SJSA1 (cell line): ENCODE measurements at places on chromosomes 6 and 20. TPM values are rescaled to one million over a fixed set of nuclear protein-coding genes. Genes with fewer than 3 reads are reported as not detected.
A peak's percentile ranks its signal among the peaks of the same experiment; 100 is the strongest.

- no peaks in the 10 kb centered on the region for H3K36me3 ChIP-seq
- no peak for DNase-seq
- 0 out of 2 replicates have a peak, but pooled peaks cover 3% of the 10 kb centered on the region for H3K4me1 ChIP-seq
- H3K27me3 ChIP-seq, result no peaks in the 10 kb centered on the region
These were observed 340.9 kb upstream of the IRAK1BP1 start for GRCh38 chr6:78526432-78526831.

DNA sequence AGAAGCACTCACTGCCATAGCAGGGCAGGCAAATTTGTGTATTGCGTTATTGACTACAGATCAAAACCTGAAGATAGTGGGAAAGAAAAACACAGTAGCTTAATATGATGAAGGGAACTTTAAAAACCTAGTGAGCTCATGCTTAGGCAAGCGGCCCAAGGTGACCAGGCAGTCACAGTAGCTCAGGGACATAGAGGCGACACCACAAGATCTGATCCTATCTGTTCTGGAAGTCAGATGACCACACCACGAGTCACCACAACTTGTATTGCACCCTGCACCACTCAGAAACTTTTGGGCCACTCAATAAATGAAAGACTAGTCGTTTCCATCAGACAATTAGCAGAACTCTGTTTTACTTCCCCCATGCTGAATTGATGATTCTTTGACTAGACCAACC lies 4.9 kb downstream of the CLIC5 start:
- peaks cover 24% of the 10 kb centered on the region for H3K4me1 ChIP-seq
- DNase-seq, result peak; percentile 59
- no peak overlapping the region for H3K27ac ChIP-seq
- no peaks in the 10 kb centered on the region for H3K36me3 ChIP-seq
- no peak overlapping the region for H3K4me3 ChIP-seq
- peaks cover 8% of the 10 kb centered on the region; the same call in 1 of the 2 replicates for H3K27me3 ChIP-seq

GRCh38 chr6:72709431-72709830 lies 87.6 kb downstream of the KCNQ5 start:
- no peaks in the 10 kb centered on the region for H3K36me3 ChIP-seq
- no peaks in the 10 kb centered on the region for H3K27me3 ChIP-seq
- no peak for DNase-seq
- no peak overlapping the region for H3K4me3 ChIP-seq

GRCh38 chr6:46291275-46291633 lies 120.5 kb upstream of the ENPP5 start:
- no peaks in the 10 kb centered on the region for H3K4me1 ChIP-seq
- DNase-seq, result no peak
- H3K27ac ChIP-seq, result no peak overlapping the region

DNA sequence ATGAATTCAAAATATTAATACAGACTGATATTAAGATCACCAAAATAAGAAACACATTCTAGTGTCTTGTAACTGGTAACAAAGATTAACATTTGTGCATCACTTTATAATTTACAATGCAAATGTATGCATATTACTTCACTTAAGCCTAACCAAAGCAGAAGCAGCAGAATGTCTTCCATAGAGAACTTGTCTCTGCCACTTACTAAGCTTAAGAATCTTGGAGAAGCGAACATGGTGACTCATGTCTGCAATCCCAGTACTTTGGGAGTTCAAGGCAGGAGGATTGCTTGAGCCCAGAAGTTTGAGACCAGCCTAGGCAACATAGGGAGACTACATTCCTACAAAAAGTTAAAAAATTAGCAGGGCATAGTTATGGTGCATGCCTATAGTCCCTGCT lies 18.8 kb downstream of the AK9 start:
- H3K4me3 ChIP-seq, result no peak overlapping the region
- no peaks in the 10 kb centered on the region for H3K36me3 ChIP-seq
- no peak for DNase-seq
- no peak overlapping the region for H3K27ac ChIP-seq
- H3K27me3 ChIP-seq, result no peaks in the 10 kb centered on the region

GRCh38 chr20:5491455-5491854 lies 174.7 kb upstream of the PROKR2 start:
- no peak overlapping the region for H3K27ac ChIP-seq
- no peak for DNase-seq
- H3K4me3 ChIP-seq, result no peak overlapping the region
- H3K27me3 ChIP-seq, result peaks cover 5% of the 10 kb centered on the region
- no peaks in the 10 kb centered on the region for H3K36me3 ChIP-seq
- H3K4me1 ChIP-seq, result no peaks in the 10 kb centered on the region

DNA sequence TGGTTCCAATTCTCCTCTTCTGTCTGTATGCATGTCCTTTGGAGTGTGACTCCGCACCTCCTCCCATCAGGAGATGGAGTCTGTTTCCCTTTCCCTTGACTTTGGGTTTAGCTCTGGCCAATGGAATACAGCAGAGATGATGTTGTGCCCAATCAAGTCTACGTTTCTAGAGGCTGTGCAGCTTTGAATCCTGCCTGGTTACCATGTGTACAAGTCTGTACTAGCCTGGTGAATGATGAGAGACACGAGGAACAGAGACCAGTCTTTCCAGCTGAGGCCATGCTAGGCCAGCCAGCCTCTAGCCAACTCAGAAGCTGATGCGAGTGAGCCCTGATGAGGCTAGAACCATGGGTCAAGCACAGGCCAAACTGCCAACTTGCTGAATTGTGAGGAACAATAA lies 83.2 kb downstream of the LAMP5 start:
- no peaks in the 10 kb centered on the region for H3K36me3 ChIP-seq
- DNase-seq, result no peak
- H3K27ac ChIP-seq, result no peak overlapping the region
- H3K4me1 ChIP-seq, result no peaks in the 10 kb centered on the region
- no peak overlapping the region for H3K4me3 ChIP-seq

GRCh38 chr6:16490616-16491015 lies 252.2 kb downstream of the GMPR start:
- no peaks in the 10 kb centered on the region for H3K4me1 ChIP-seq
- DNase-seq, result no peak
- no peaks in the 10 kb centered on the region for H3K36me3 ChIP-seq
- no peaks in the 10 kb centered on the region for H3K27me3 ChIP-seq

- H3K4me1 ChIP-seq, result no peaks in the 10 kb centered on the region
- H3K27me3 ChIP-seq, result no peaks in the 10 kb centered on the region
- H3K36me3 ChIP-seq, result no peaks in the 10 kb centered on the region
- peak; percentile 21 for DNase-seq
These were observed 80.8 kb downstream of the RCAN2 start for GRCh38 chr6:46410334-46410953.

DNA sequence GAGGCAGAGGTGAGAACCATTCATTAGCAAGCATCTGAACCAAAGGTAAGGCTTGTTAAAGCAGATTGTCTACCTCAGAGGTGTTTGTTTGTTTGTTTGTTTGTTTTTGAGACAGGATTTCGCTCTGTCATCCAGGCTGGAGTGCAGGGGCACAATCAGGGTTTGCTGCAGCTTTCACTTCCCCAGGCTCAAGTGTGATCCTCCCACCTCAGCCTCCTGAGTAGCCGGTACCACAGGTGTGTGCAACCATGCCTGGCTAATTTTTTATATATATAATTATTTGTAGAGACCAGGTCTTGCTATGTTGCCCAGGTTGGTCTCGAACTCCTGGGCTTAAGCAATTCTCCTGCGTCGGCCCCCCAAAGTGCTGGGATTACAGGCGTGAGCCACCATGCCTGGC lies 17.2 kb downstream of the CYP39A1 start:
- no peak overlapping the region for H3K4me3 ChIP-seq
- DNase-seq, result no peak

- peak; percentile 89 for DNase-seq
- no peaks in the 10 kb centered on the region for H3K27me3 ChIP-seq
- peak overlapping the region; percentile 71 for H3K27ac ChIP-seq
These were observed 46.4 kb downstream of the MOCS1 start for GRCh38 chr6:39887692-39888450.

GRCh38 chr20:46914789-46915379 lies 20.2 kb downstream of the EYA2 start:
- no peak for DNase-seq
- H3K27ac ChIP-seq, result no peak overlapping the region
- no peaks in the 10 kb centered on the region for H3K4me1 ChIP-seq
- no peak overlapping the region for H3K4me3 ChIP-seq

DNA sequence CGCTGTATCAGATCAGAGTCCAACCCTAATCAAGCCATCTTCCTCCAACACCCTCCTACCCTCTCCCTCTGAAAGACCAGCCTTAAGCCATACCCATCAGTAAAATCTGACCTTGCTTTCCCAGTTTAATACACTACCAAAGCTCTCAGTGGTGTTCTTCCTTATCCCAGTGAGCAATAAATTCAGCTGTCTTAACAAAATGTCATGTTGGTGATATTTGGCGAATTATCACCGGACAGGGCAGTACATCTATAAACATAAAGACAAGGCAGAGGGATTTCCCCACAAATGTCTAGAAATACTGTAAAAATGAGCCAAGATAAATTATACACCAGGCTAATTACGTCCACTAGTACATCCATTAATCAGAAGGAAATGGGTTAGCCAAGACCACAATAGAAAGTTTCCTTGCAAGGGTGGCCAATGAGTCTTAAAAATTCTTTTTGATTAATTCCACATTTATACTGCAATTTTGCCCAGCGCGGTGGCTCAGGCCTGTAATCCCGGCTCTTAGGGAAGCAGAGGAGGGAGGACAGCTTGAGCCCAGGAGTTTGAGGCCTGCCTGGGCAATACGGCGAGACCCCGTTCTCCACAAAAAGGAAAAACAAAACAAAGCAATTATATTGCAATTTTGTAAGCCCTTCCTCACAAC lies 905 bp downstream of the RARS2 start:
- peaks cover 17% of the 10 kb centered on the region for H3K4me1 ChIP-seq
- peak overlapping the region; percentile 63 for H3K27ac ChIP-seq
- peaks cover 23% of the 10 kb centered on the region for H3K36me3 ChIP-seq
- no peak for DNase-seq

Gene GNMT
- total RNA-seq, result 0.58 TPM in 1 of 2 replicates, not detected in the other

Gene CRIP3
- total RNA-seq, result not detected in 2 replicates

Gene DDAH2
- 80.0 and 128 TPM in 2 replicates for total RNA-seq

Gene FAM209B
- total RNA-seq, result not detected in 2 replicates

Gene CD24
- 299 and 431 TPM in 2 replicates for total RNA-seq

Gene SLC9A8
- total RNA-seq, result 0.97 and 5.5 TPM in 2 replicates

Gene ZNF831
- not detected in 2 replicates for total RNA-seq

Gene HLA-DOA
- total RNA-seq, result not detected in 2 replicates

Gene PACSIN1
- total RNA-seq, result not detected in 2 replicates
